A549 treated with RU486 at 1 μM for 4 hours (cell line): ENCODE measurements at places on chromosomes 5 and 9. TPM values are rescaled to one million over a fixed set of nuclear protein-coding genes. Genes with fewer than 3 reads are reported as not detected.

The RLN1 gene
- not detected in 5 replicates for total RNA-seq

The BARHL1 gene
- not detected in 5 replicates for total RNA-seq

The LCN15 gene
- total RNA-seq: not detected in 5 replicates

The AMBP gene
- total RNA-seq: 5.9 to 8.9 TPM (median 7.7 TPM) in 5 replicates

The ABCA2 gene
- 18.6 to 29.0 TPM (median 26.5 TPM) in 5 replicates for total RNA-seq

The SLC25A51 gene
- total RNA-seq: 16.4 to 20.3 TPM (median 18.8 TPM) in 5 replicates

The FAM120AOS gene
- total RNA-seq: 43.7 to 51.7 TPM (median 48.4 TPM) in 5 replicates

The GRAMD2B gene
- total RNA-seq: 0.48 to 0.98 TPM (median 0.64 TPM) in 5 replicates
